ENCODE measurements at places on chromosomes 1 and 21. TPM values are rescaled to one million over a fixed set of nuclear protein-coding genes. Genes with fewer than 3 reads are reported as not detected.

GBP5 gene
- total RNA-seq: under 0.01 TPM

SOX13 gene
- 6.5 TPM for total RNA-seq

TFF1 gene
- not detected for total RNA-seq

ITLN1 gene
- not detected for total RNA-seq

GLRX2 gene
- total RNA-seq: 5.0 TPM

SPRR2G gene
- total RNA-seq: not detected

SH2D1B gene
- total RNA-seq: not detected

RGS1 gene
- not detected for total RNA-seq

NBPF20 gene
- 2.9 TPM for total RNA-seq

S100A1 gene
- not detected for total RNA-seq

TDRD5 gene
- 0.09 TPM for total RNA-seq

IVL gene
- total RNA-seq: not detected

MMEL1 gene
- total RNA-seq: 2.3 TPM

CHRM3 gene
- total RNA-seq: under 0.01 TPM

CD34 gene
- total RNA-seq: 6.4 TPM

GJB3 gene
- total RNA-seq: under 0.01 TPM

OR6K3 gene
- total RNA-seq: not detected

NFIA gene
- 16.6 TPM for total RNA-seq

RAB7B gene
- total RNA-seq: under 0.01 TPM

ST6GALNAC5 gene
- total RNA-seq: not detected

FMO5 gene
- total RNA-seq: 2.9 TPM

NPR1 gene
- total RNA-seq: 32.7 TPM

GUCA2B gene
- not detected for total RNA-seq

ZBTB8A gene
- total RNA-seq: 9.0 TPM

ARHGEF19 gene
- total RNA-seq: 2.4 TPM

CELA3A gene
- total RNA-seq: not detected

S100A5 gene
- total RNA-seq: not detected

MMP23B gene
- total RNA-seq: 1.1 TPM

SLC44A3 gene
- total RNA-seq: 4.1 TPM

HAO2 gene
- total RNA-seq: not detected

SDC3 gene
- 43.4 TPM for total RNA-seq

VAV3 gene
- total RNA-seq: 90.8 TPM

SPRR2F gene
- not detected for total RNA-seq

DISP3 gene
- 0.09 TPM for total RNA-seq

MYBPH gene
- total RNA-seq: not detected

DMBX1 gene
- not detected for total RNA-seq

KPRP gene
- total RNA-seq: not detected

DIO1 gene
- not detected for total RNA-seq

NMNAT2 gene
- total RNA-seq: 0.34 TPM

SELP gene
- total RNA-seq: 0.34 TPM

TSPAN1 gene
- 0.33 TPM for total RNA-seq

MX2 gene
- 0.22 TPM for total RNA-seq

KCNK1 gene
- total RNA-seq: not detected

IL23R gene
- total RNA-seq: not detected

CD48 gene
- not detected for total RNA-seq

FCAMR gene
- total RNA-seq: not detected

ATP1A4 gene
- total RNA-seq: not detected

RIPPLY3 gene
- total RNA-seq: under 0.01 TPM

NBPF26 gene
- 3.3 TPM for total RNA-seq

S100A7 gene
- not detected for total RNA-seq

PCBP3 gene
- 0.54 TPM for total RNA-seq

RGS13 gene
- total RNA-seq: not detected

KRTAP19-1 gene
- total RNA-seq: not detected

DNAJC11 gene
- total RNA-seq: 33.8 TPM

OR2T5 gene
- not detected for total RNA-seq

CDC42 gene
- 768 TPM for total RNA-seq

HSPB7 gene
- not detected for total RNA-seq

OR10Z1 gene
- total RNA-seq: not detected
